Activated CD4-positive, CD25-positive, alpha-beta regulatory T cell (primary cell): ENCODE measurements at places on chromosomes 4 and X.

DNA sequence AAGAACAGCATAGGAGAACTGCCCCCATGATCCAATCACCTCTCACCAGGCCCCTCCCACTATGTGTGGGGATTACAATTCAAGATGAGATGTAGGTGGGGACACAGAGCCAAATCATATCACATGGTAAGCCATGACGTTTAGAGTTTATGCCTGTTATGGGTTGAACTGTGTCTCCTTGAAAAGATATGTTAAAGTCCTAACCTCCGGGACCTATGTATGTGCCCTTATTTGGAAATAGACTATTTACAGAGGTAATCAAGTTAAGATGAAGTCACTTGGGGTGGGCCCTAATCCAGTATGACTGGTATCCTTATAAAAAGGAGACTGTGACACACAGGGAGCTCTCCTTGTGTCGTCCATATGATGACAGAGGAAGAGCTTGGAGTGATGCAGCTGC is 25.2 kb upstream of the SLC2A9 start:
- no peak for DNase-seq

DNA sequence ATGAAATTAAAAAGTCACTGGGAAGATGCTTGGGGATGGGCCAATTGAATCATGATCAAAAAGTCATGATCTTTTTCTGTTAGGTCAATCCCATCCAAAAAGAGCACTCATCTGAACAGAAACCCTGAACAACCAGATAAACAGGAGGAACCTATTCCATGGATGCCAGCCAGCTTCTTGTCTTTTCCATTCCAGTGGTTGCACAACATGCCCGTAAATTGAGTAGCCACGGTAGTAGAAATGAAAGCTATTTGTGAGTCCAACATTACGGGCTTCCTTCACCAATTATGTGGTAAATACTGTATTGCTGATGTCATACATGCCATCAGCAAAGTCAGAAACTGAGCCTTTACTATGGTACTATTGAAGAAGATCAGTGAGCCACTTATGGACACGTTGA is 982.4 kb upstream of the HS3ST1 start:
- no peak for DNase-seq

DNA sequence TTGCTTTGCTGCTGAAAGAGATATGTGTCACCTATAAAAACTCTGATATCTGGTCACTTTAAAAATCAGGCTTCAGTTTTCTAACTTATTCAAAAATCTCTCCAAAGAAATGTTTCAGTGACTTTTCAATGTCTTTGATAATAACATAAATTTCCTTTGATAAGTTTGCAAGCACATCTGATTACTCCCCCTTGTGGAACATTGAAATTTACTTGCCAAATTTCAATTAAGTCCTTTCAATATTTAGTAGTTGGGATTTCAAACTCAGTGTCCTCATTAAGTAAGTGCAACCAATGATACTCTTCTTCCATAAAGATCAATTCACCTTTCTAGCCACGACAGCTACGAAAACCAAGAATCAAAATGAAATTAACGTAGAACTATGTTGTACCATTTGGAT is 151.3 kb upstream of the FAM47C start:
- DNase-seq, result no peak

DNA sequence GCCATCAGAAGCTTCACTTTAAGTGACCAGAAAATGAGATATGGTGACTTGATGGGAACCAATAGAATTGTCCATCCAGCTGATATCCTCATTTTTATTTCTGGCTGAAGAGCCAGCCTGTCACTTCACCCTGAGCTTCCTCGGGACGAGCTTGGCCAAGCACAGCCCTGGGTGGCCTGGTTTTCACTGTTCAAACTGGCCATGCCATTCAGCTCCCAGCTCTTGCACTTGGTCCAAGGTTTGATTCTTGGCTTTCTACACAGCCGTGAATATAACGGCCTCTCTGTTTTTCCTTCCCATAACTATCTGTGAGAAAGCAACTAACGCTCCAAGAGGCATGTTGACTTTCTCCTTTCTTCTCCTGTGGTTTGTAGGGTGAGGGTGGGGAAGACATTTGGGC is 71.9 kb downstream of the LIMCH1 start:
- DNase-seq, result no peak

- no peak for DNase-seq
Measured at GRCh38 chr4:189129044-189129694, 811.5 kb upstream of the FRG1 start.

DNA sequence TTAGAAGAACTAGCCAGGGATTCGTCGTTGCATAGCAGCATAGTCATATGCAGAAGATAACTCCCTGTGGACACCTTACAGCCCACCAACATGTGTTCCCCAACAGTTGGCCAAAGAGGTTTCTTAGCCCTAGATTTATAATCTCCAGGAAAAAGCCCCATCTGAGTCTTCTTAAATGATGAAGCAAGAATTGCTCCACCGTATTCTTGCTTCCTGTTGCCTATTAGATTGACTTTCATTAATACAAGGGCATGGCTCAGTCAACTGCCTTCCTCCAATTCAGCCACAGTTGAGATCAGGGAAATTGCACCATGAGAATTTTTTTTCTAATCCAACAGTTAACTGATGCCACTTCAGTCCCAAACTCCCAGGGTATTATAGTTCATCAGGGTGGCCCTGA is 5.2 kb upstream of the AFF2 start:
- DNase-seq, result no peak

- no peak for DNase-seq
Measured at GRCh38 chr4:159292137-159292896, 189.4 kb downstream of the RAPGEF2 start.
